ENCODE measurements at places on chromosomes 2 and 18.

DNA sequence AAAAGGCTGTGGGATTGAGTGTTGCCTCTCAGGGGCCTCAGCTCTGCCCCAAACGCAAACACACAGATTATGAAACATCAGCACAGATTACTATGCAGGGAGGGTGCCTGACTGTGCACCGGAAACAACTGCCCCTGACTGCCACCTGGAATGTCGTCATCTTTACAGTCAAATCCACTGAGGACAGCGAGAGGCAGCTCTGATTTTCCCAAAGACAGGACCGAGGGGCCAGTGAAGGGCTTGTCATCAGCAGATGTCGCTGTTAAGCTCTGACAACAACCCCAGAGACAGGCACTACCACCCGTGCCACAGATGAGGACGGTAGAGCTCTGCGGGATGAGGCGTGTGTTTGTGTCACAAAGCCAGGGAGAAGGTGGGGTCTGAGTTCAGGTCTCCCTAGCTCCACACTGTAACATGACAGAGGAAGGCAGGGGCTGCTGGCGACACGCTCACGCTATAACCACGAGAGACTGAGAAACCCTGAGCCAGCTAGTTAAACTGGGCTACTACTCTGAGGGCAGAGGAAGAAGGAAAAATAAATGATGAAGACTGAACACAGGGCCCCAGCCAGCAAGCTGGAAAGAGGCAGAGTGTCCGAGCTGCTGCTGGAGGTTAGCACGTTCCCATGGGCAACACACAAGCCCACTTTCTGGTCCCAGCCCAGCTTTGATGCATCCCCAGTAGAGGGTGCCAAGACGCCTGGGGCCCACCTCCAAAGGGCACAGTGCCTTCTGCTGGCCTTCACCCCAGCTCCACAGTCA, 47.0 kb downstream of the PARD6G start:
- no peak for DNase-seq

GRCh38 chr18:45282101-45282812, 333.0 kb upstream of the SLC14A2 start:
- DNase-seq: no peak

DNA sequence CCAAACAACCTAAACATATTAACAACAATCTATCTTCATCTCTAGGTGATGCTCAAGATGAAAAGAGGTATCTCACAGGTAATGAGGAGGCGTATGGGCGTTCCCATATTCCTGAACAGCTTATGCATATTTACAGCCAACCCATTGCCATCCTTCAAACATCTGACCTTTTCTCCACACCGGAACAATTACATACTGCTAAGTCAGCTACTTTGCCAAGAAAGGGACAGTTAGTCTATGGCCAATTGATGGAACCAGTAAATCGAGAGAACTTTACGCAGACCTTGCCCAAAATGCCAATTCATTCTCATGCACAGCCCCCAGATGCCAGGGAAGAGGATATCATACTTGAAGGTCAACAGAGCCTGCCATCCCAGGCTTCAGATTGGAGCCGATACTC, 68.0 kb downstream of the FAM171B start:
- no peak for DNase-seq

GRCh38 chr18:76389716-76390115, 105.3 kb downstream of the ZNF516 start:
- no peak for DNase-seq

DNA sequence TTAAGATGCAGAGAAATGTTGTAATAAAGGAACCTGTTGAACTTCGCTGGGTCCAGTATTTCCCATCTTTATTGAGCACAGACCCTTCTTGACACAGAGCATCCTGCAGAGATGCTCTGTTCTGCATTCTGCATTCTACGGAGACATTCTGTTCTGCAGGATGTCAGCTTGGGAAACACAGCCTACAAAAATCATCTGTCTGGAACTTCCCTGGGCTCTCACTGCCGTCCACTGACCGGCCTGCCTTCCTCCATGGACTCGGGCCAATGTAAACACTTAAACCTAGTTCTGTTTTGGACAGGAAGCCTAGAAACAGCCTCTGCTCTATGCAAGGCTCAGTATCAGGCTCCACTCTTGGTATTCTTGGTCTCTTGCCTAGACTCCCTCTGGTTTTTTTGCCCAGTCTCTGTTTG, 90.0 kb upstream of the PPP1CB start:
- DNase-seq: no peak

DNA sequence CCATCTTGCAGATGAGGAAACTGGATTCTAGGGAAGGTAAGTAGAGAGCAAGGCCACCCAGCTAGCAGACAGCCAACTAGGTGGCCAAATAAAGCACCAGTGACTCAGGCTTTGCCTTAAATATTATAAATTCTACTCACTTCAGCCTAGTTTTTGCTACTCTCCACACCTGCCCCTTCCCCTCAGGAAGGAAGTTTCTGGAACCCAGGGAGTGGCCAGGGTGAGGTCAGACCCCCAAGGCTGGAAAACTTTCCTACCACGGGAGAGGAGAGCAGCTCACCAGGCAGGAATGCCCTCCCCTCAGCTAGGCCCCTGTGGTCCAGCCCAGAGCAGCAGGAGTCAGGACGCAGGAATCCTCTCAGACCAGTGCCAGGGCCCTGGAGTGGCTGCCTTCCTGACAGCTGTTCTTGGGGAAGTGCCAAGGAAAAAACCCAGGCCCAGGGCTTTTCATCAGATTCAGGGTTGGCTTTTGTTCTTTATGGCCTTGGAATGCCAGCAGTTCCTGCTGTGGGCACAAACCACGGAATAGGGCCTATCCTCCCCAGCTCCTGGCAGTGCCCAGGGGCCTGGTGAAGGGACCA, 5.1 kb upstream of the PAX8 start:
- DNase-seq: no peak

DNA sequence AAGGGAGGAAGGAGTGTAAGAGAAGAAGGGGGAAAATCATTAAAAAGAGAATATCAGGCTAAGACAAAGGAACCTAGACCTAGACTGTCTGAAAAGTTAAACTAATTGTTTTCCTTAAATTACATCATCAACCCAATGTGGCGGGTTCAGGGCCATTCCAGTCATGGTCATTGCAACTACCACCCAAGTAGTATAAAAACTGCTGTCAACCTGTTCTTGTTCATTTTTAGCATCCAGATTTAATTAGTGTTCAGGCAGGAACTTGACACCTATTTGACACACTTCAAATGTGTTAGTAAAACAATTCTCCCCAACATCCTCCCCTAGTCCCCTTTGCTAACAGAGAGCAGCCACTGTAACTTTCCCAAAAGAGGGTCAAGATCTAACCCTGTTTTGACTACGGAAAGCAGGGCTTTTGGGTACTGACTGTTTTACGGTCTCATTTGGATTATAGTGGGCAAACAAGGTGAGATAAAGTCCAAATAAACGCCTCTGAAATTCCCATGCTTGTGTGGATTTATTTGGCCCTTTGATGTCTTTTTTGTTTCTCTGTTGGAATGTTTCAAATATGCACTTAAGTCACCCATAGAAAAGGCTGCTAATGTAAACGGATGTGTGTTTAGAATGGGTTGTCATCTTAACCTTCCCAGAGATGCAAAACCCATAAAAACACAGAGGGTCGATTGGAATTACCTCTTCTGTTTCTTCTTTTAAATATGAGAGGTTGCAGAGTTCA, 19.3 kb upstream of the TANC1 start:
- DNase-seq: no peak

- no peak for DNase-seq
Measured at GRCh38 chr2:46337208-46337994, 40.2 kb downstream of the EPAS1 start.

GRCh38 chr2:166418853-166419615, 43.3 kb upstream of the SCN9A start:
- no peak for DNase-seq

DNA sequence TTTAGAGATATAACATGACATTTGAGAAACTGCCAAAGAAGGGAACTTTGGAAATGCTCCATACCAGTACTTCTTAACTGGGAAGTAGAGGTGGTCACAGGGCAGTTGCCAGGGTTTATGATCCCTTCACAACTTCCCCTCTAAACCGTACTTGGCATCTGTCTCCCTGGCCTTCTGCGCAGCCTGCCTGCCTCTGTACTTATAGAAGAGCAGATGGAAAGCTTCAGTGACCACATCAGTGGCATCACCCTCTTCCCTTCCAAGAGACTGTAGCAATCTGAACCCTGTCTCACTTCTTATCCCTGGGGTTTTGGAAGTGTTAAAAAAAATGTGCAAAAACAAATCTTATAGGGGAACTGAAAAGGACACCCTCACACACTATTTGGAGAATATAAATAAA, 64.1 kb downstream of the EIF2AK3 start:
- DNase-seq: no peak

DNA sequence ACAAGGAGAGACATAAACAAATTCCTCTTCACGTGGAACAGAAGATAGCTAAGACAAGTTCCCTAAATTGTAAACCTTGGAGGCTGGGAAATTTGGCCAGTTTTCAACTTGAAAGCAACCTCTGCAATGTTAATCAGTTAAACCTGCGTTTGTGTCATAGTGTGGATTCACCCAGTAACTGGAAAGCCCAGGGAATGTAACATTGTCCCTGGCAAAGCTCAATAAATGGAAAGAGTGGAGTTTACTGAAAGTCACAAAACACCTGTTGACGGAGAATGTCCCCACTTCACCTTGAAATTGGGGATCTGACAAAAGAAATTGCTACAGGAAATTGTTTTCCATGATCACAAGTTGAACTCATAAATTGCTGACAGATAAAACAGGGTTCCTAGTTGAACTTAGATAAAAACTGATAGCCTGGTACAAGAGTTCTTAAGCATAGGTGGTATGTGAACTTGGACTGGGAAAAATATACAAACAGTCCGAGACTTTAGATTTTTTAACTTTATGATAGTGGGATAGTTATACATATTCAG, 15.0 kb upstream of the ME2 start:
- no peak for DNase-seq

- no peak for DNase-seq
Measured at GRCh38 chr2:65291216-65292105, 63.8 kb downstream of the ACTR2 start.

DNA sequence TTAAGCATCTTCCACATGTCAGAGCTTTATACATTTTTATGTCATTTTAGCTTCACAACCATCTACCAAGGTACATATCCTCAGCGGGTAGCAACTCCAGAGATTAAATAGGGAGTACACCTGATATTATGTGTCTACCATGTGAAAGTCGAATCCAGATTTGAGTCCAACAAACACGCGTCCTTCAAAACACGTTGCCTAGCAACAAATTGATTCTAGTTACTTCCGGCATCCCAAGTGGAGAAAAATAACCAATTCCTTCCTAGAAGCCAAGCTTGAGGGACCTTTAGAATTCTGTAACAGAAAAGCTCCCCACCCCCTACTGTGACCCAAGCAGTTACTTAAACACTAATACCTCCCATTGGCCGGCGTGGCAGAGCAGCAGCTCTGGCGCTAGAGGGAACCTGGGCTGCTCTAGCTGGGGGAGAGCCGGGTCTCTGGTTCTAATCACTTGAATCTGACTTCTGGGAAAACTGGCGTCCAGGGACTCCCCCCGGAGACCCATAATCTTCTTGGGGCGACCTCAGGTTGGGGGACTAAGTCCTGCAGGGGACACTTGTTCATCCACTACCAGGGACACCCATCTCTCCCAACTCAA, at the start of gene ERICH2:
TSS of gene ERICH2 (plus strand) at position 371 of the 598 bp plus-strand sequence. CDS start 304 bp downstream, outside the sequence.
- no peak for DNase-seq

GRCh38 chr18:55912071-55912470, 324.1 kb upstream of the TCF4 start:
- DNase-seq: no peak

- DNase-seq: no peak
Measured at GRCh38 chr2:236644502-236644911, 74.9 kb downstream of the ACKR3 start.

DNA sequence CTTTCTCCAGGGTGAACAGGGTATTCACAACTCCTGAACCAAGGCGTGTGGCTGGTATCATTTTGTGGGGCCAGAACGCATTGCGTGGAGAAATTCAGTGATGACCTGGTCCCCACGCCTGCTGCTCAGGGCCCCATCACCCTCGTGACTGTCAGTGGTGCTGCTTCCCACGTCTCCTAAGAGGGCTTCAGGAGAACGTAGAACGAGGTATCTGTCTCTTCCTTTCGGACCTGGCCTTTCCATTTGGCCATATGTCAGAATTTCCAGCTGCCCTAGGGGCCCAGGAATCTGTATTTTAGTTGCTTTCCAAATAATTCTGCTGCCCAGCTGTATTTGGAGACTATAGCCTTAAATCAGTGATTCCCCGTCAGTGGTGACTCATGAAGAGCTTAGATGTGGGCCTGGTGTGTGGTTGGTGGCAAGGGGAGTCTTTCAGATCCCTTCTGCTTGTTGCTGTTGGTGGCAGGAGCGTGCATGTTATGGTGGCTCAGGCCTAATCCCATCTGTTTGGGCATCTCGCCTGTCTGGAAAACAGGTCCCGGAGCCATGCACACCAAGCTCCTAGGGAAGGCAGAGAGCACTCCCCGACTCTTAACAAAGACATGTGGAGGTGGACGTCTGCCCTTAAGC, 56.4 kb downstream of the NPAS2 start:
- no peak for DNase-seq

GRCh38 chr2:135030826-135031225, 16.4 kb downstream of the MAP3K19 start:
- DNase-seq: peak; percentile 41

- no peak for DNase-seq
Measured at GRCh38 chr18:60246606-60247005, 126.0 kb downstream of the MC4R start.

DNA sequence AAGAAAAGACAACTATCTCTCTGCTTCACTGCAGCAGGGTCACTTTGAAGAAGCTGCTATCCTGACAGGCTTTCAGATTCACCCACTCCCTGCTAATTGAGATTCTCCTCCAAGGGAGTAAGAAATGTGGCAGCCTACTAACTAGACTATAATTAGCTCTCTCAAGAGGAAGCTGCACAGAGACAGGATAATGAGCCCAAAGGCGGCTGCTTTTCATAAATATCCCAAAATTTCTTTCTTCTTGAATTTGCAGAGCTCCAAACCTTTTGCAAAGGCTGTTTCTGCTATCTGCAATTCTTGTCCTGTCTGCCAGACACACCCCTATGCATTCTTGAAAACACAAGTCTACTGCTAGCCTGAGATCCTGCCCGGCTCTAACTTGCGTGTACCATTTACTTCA, 54.0 kb upstream of the RNU4ATAC start:
- no peak for DNase-seq

DNA sequence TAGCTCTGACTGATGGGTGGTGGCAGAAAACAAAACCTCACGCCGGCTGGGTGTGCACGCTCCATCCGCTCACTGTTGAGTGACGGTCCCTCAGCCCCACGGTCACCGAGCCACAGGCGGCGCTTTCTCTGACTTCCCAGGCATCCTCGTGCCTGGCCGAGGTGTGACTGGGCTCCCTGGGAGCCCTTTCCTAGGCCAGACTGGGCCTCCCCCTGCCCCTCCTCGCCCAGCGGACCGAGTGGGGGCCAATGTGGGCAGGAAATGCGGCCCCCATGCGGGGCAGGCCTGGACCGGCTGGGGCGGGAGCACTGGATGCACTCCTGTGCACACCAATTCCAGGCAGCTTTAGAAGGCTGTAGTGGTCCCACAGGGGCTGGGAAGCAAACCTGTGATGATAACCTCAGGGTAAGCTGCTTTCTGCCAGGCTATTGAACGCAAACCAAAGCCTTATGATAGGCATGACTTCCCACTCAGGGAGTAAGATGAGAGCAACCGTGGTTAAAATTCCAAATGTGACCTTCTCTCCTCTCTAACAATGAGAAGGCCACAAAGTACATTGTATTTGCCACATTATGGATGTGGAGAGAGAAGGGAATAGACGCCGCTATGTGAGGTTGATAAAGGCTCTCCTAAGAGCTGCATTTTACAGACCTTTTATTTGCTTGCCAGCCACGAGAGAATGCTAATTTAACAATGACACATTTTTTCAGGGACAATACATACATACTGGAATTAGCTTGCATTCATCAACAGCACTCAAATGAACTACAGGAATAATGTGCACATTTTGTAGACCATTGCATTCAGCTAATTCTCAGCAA, 83.9 kb upstream of the PGAP1 start:
- no peak for DNase-seq
